ENCODE measurements at places on chromosomes 7 and 10. TPM values are rescaled to one million over a fixed set of nuclear protein-coding genes. Genes with fewer than 3 reads are reported as not detected.

The HNRNPH3 gene
- total RNA-seq: 35.5 TPM

The ABCA13 gene
- total RNA-seq: 0.06 TPM

The FAM204A gene
- total RNA-seq: 91.3 TPM

DNA sequence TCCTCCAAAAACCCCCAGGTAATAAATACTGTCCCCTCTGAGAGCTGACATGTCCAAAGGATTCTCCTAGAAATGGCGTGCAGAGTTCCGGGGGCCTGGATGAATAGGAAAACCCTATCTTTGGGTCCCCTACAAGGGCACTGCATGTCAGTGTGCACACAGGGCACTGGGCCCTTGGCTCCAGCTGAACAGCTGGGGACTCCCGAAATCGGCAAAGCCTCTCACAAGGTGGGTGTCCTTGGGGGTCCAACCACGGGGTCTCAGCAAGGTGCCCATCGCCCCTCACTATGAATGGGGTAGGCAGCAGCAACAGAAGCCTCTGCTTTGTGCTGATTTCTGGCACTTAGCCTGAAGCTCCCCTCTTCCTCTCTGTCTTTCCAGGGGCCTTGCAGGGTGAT is 46.1 kb downstream of the SLIT1 start:
- no peak for DNase-seq

DNA sequence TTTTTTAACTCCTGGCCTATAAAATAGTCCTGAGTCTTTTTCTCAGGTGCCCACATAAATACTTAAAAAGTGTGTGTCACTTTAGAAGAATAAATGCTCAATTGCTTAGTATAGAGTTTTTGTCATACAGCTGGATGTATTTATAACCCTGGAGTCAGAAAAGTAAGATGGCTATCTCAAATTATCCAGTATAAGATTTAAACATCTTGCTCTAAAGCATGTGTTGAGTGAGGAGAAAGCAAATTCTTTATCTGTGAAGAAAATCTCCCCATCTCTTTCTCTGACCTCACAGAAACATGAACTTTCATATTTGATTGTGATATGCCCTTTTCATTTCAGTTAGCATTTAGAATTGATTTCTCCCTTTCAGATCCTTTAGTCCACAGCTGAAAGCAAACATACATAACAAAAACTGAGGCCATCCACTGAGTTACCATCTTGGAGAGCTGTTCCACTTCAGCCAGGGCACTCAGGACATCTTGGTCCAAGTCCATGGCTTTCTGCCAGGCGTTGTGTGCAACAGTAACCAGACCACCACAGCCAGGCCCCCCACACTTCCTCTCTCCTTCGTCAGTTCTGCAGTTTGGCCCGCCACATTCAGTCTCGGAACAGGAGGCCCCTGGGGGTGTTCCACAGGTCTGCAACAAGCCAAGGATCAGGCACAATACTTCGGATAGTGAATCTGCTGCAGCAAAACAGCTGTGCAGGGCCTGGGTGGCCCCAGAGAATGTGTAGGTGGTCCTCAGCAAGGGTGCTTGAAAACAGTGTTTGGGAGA is 40.9 kb downstream of the DLD start:
- DNase-seq: no peak

- no peak for DNase-seq
Measured at GRCh38 chr10:18497806-18498369, 153.5 kb downstream of the NSUN6 start.

- DNase-seq: no peak
Measured at GRCh38 chr7:129295015-129295423, 70.2 kb downstream of the AHCYL2 start.

DNA sequence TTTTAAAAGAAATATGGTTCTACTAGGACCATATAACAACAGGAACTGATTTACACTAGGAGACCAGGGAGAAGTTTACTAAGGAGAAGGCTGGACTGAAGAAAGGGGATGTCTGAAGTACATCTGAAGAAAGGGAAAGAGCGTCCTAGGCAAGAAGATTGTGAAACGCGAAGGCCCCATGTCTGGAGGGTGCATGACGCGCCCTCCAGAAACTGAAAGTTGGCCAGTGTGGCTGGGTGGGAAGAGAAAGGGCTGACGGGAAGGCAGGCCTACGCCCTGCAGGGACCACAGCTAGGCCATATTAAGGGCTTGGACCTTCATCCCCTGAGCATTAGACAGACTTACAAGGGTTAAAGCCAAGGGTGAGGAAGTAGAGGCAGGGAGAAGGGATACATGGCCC is 158.0 kb downstream of the TRIL start:
- no peak for DNase-seq

DNA sequence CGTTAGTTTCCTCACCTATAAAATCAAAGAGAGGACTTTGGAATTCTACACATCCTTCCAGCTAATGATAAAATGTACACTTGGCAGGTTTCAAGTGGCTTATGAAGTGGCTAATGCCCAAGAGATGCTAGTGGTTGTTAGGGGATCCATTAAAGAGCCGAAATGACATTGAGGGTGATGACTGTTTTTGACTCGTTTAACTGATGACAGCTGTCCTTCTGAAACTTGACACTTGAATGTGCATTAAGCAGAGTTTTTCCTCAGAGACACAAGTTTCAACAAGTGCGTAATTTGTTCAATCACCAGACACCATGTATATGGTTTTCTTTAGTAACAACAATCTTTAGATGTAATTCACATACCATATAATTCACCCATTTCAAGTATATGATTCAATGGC is 1.6 kb upstream of the PRF1 start:
- DNase-seq: no peak

GRCh38 chr7:140596519-140597427 is 43.8 kb downstream of the DENND2A start:
- DNase-seq: peak; percentile 36
